Stimulated activated CD8-positive, alpha-beta memory T cell treated with anti-CD3 and anti-CD28 coated beads, Interleukin-15, amount 100 ng/mL, for 48 hours (primary cell): ENCODE measurements at places on chromosomes 12 and 14.

DNA sequence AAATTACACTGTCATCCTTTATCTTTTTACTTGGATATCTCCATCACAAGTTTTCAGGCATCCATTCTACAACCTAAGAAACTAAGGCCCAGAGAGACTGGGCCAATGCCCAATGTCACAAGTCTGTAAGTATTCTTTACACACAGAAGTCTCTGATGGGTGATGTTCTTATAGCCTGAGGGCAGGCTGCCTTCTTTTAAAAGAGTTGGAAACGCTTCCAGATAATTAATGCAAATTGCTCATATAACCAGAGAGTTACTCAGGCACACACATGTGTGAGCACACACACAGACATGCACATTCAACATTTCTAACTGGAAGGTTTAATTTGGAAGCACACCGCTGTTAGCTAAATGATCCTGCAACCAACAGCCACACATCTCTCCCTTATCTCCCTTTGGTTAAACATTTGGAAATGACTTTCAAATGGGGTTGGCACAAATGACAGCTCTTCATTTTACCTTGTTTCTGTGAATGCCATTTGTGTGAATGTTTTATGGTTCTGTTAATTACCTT lies 160.8 kb upstream of the TMPO start:
- no peak for DNase-seq

GRCh38 chr14:89304561-89304960 lies 112.5 kb downstream of the FOXN3 start:
- no peak for DNase-seq

DNA sequence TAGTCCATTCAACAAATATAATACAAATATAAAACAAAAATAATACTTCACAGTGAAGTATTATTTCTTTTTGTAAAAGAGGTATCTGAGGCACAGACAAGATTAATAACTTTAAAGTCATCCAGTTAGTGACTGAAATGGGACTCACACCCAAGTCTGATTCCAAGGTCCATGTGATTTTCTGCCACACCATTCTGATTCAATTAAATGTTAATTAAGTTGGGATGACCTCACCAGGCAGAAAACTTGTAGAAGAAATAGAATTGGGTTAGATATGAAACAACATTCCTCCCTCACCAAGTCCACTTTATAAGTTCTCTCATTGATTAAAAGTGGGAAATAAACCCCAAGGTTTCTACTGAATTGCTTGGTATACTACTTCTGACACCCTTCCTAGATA lies 34.4 kb downstream of the DIO2 start:
- DNase-seq, result no peak

GRCh38 chr12:60119327-60119726 lies 523.5 kb downstream of the SLC16A7 start:
- no peak for DNase-seq

DNA sequence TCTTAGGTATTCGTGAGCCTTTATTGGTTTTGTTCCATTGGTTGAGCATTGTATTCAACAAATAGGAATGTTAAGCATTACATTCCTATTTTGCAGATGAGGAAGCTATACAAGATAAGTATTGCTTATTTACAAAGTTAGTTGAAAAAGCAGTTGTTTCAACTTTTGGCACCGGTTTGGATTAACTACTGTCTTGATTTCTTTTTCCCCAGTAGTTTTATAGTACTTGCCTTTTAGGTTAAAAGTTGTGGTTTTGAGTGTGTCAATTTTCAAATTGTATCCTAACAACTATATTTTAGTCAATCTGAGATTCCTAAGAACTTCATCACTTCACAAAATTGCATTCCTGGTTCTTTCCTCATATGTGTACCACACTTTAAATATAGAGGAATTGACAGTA lies 23.8 kb upstream of the MBIP start:
- DNase-seq, result no peak

GRCh38 chr14:24900269-24901100 lies 149.5 kb downstream of the STXBP6 start:
- no peak for DNase-seq

- no peak for DNase-seq
These were observed 14.5 kb upstream of the TFCP2 start for GRCh38 chr12:51187370-51187987.

DNA sequence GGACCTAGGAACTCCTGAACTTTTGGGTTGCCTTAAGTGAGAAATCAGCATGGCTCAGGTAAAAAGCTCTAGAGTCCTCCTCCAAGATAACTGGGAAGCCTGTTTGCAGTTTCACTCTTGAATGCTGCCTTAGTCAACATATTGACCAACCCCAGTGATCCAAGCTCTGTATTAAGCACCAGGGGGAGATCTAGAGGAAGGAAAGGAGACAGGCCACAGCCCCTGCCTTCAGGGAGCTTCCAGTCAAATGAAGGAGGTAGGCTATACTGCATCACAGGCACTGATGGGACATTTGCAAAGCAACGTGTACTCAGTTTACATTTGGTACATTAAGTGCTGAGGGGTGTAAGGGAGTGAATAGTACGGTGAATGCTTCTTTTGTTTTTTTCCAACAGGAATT lies 1.2 kb upstream of the CSAD start:
- no peak for DNase-seq

- peak; percentile 39 for DNase-seq
These were observed 1.4 kb upstream of the ABCD2 start for GRCh38 chr12:39620659-39621658.

- no peak for DNase-seq
These were observed 207.4 kb downstream of the TMEM132D start for GRCh38 chr12:129696405-129696804.

DNA sequence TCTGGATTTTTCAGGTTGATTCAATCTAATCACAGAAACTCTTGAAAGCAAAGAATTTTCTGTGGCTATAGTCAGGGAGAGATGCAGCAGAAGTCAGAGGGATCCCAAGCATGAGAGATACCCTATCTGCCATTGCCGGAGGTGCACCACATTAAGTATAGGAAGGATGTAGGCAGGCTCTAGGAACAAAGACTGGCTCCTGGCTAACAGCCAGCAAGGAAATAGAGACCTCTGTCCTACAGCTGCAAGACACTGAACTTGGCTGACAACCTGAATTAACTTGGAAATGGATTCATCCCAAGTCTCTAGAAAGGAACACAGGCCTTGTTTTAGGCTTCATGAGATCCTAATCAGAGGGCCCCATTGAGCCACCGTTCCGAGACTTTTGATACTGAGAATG lies 364.9 kb upstream of the FLRT2 start:
- DNase-seq, result no peak

DNA sequence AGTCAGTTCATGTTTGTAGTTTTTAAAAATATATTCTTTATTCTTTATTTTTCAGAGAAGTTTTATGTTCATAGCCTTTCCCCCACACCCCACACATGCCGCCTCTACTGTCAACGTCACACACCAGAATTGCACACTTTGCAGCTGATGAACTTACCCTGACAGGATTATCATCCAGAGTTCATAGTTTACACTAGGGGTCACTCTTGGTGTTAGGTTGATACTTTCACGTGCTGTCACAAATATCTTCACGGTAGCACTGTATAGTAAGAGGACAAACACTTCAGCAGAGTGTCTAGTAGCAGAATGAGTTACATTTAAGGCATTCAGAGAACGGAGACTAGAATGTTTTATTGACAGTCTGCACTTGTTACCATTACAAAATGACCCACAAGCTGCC lies 5.1 kb downstream of the DPPA3 start:
- no peak for DNase-seq

- no peak for DNase-seq
These were observed 28.7 kb downstream of the CRACR2A start for GRCh38 chr12:3723916-3724805.

- no peak for DNase-seq
These were observed 101.4 kb downstream of the STAB2 start for GRCh38 chr12:103688376-103689063.

- no peak for DNase-seq
These were observed 239.2 kb upstream of the RMST start for GRCh38 chr12:97223419-97223818.

- DNase-seq, result no peak
These were observed 37.3 kb upstream of the DCN start for GRCh38 chr12:91219919-91220318.

DNA sequence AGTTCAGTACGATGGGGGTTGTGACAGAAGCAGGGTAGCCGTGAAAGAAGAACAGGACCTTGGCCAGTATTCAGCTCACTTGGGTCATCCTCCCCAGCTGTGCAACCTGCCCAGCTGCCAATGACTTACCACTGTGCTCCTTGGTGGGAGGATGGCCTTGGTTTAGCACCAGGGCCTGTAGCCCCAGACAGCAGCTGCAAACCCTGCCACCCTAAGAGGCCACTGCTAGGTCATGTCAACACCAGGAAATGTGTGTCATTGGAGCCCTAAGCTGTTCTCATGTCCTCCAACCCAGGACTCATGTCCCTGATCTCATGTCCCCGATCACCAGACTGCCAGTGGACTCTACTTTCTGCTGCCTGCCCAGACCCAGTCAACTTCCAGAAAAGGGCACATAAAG lies 3.0 kb upstream of the CRACR2A start:
- DNase-seq, result no peak

GRCh38 chr12:57216014-57216911 lies at the start of gene NXPH4:
Gene NXPH4, plus strand, starts transcription at chr12:57216794. Its CDS starts 176 bp downstream, at chr12:57216970.
- no peak for DNase-seq

DNA sequence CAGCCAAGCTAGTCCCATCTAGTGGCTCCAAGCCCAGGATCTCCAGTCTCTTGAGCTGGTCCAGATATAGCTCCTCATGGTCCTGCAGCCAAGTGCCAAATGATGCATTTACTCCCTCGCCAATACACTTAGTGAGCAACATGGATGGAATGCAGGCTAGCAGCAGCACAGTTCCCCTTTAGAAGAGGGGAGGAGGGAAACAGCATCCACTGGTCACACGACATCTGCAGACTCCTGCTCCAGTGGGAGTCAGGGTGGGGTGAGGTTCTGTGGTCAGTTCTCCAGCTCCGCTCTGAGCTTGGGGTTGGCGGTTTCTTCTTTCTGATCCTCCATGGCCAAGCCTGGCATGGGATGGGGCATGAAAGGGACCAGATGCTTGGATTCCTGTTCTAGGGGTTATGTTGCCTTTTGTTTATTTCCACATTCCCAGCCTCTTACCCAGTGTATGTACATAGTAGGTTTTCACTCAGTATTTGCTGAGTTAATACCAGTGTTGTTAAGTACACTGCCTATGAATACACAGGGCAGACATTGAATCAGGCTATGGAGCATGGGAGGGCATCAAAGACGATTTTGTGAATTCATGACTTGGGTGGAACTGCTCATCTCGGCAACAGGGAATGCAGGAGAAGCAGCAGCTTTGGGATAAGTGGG lies 57.3 kb downstream of the GALNT16 start:
- no peak for DNase-seq

- DNase-seq, result no peak
These were observed 32.9 kb downstream of the SLC15A4 start for GRCh38 chr12:128790653-128791373.

DNA sequence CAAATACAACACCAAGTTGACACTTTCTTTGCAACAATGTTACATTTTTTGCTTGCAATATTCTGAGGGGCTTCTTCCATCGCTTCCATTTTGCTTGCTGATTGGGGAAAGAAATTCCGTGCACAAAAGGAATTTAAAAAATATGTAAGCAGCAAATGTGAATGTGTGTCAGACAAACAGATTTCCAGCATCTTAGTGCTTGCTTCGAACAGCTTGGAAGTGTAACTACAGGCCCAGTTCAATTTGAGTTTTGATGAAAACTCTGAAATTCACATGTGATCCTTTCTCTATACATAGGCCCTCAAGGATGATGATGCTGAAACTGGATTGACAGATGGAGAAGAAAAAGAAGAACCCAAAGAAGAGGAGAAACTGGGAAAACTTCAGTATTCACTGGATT lies 399.1 kb downstream of the PAWR start:
- no peak for DNase-seq
